ENCODE measurements at places on chromosomes 4 and X. TPM values are rescaled to one million over a fixed set of nuclear protein-coding genes. Genes with fewer than 3 reads are reported as not detected.
A peak's percentile ranks its signal among the peaks of the same experiment; 100 is the strongest.

DNA sequence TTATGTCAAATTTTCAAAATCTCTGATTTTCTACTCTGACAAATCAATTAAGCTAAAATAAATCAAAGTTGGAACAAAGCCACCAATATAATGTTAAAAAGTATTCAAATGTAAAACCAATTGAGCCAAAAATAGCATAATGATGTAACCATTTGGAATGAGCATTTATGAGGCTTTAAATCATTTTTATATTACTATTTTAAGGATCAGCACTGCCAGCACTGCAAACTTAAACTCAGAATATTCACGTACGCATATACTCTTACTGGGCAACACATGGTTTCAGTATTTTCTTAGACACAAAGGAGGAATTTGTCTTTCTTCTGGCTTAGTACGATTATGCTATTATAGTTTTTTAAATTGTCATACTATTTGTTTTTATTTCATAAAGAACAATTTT, 52.2 kb downstream of the AFAP1 start:
- no peaks in the 10 kb centered on the region for H3K4me1 ChIP-seq
- no peak for DNase-seq
- H3K4me3 ChIP-seq, result no peak overlapping the region

JAKMIP1 gene
- total RNA-seq, result 0.50 TPM

MCTS1 gene
- total RNA-seq, result 17.2 TPM

DNA sequence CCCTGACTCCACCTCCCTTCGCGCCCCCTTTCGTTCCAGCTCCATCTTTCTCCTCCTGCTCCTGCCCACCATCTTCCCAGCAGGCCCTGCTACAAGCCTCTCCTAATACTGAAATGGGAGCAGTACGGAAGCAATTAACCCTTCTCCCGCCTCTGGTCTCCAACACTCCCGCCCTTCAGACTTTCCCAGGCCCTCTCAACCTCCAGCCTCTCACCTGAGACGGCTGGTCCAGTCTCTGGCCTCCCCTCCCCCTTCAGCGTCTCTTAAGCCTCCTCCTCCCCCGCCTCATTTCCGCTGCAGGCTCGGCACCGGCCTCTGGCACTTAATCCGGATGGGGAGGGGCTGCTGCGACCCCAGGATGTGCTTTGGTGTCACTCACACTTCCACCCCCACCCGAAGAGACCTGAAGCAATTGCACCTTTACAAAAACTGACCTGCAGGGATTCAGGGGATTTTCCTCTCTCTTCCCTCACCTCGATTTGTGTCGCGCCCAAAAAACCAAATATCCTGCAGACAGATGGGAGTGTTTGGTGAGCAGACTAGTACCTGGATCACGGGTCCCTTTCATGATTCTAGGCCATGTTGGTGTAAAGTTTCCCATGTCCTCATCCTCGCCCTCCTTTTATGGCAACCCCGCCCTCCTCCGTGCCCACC, 657 bp downstream of the TCEAL8 start:
- no peaks in the 10 kb centered on the region for H3K36me3 ChIP-seq
- H3K27ac ChIP-seq, result peak overlapping the region; percentile 76
- peak overlapping the region; percentile 72 for H3K4me3 ChIP-seq
- peaks cover 8% of the 10 kb centered on the region for H3K4me1 ChIP-seq
- H3K27me3 ChIP-seq, result no peaks in the 10 kb centered on the region
- peak; percentile 44 for DNase-seq

KCNIP4 gene
- 0.08 TPM for total RNA-seq

- no peaks in the 10 kb centered on the region for H3K27me3 ChIP-seq
- H3K4me1 ChIP-seq, result no peaks in the 10 kb centered on the region
- DNase-seq, result no peak
- H3K4me3 ChIP-seq, result no peak overlapping the region
- no peaks in the 10 kb centered on the region for H3K36me3 ChIP-seq
These were observed 64.1 kb downstream of the TMA16 start for GRCh38 chr4:163558539-163559044.

GRCh38 chr4:106615961-106616360, 247.4 kb upstream of the GIMD1 start:
- H3K4me3 ChIP-seq, result no peak overlapping the region
- no peaks in the 10 kb centered on the region for H3K36me3 ChIP-seq
- no peaks in the 10 kb centered on the region for H3K4me1 ChIP-seq
- no peaks in the 10 kb centered on the region for H3K27me3 ChIP-seq
- no peak for DNase-seq
- no peak overlapping the region for H3K27ac ChIP-seq
